ENCODE measurements at places on chromosomes 5 and 9. TPM values are rescaled to one million over a fixed set of nuclear protein-coding genes. Genes with fewer than 3 reads are reported as not detected.

DNA sequence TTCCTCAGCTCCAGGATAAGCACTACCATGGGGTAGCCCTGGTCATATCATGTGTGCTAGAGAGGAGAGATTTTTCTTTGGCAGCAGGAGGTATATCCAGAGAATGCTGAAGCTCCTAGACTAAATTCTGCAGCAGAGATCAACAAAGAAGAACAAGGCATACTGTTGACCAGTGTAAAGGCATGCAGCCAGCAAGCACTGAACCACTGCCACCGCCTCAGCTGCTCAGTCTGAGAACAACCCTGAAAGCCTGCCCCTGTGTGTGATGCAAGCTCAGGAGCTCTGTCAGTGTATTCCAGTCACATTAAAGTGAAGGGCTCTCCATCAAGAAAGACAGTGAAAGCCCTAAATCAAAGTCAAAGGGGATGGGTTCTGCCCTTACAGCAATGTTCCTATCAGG lies 439.5 kb upstream of the CD180 start:
- no peak for DNase-seq

- no peak for DNase-seq
Observed at GRCh38 chr9:134707031-134707680, 65.6 kb downstream of the COL5A1 start.

DNA sequence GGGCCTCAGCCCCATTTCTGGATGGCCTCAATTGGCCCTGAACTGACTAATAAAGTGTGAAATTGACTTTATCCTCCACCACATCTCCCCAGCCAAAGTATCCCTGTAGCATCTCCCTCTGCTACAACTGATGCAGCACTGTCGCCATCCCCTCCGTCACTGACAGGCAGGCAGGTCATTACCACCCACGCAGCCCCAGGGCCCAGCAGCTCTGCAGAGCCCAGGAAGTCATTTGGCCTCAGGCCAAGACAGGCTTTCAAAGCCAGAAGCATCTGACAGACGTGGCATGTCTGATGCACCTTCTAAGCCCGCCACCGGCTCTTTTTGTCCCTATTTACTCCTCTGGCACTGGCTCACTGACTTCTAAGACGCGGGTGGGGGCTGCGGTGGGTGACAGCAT lies 65.3 kb downstream of the ARHGEF37 start:
- DNase-seq, result no peak

Gene CSF1R
- 0.17 TPM for total RNA-seq

GRCh38 chr9:9764821-9765220 lies 848.0 kb downstream of the PTPRD start:
- DNase-seq, result no peak

Gene PHF24
- total RNA-seq, result 0.47 TPM

DNA sequence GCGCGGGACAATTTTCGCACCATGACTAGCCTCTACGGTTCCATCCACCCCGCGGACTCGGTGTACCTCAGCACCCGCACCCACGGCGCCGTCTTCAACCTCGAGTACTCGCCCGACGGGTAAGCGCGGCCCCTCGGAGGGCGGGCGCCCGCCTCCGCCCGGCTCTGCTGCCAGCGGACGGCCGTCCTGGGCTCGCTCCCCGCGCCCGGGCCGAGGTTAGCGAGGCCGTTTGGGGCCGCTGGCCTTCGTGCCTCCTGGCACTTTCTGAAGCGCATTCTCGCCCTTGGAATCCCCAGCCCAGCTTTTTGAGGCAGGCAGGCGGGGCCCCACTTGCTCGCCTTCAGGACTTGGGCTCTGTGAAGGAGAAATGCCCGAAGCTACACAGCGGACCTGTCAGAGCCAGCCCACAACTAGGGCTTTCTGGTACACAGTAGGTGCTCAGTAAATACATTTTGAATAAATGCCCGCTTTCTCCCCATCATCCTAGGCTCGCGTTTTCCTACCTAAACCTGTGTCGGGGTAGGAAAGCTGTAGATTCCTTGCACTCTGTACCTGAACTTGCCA lies 772 bp downstream of the DCAF10 start:
- no peak for DNase-seq

Gene TMEM232
- total RNA-seq, result 1.2 TPM
